Frontal cortex (tissue), 4 donors: ENCODE measurements at places on chromosomes 12 and 14.

DNA sequence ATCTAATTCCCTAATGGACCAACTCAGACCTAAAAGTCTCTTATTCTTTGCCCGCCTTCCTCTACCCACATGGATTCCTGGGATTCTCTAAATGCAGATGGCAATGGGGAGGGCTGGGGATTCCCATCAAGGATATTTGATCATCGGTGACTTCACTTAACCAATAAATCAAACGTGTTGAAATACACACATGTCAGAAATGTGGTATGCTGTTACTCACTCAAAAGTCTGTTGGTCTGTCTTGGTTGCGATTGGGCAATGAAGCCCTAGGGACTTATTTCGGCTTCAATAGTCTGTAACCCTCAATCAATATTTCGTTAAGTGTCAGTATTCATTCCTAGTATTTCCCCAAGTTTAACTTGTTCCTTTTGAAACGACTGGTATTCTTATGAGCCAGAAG lies 117.2 kb upstream of the DIO3 start:
- DNase-seq = no peak

DNA sequence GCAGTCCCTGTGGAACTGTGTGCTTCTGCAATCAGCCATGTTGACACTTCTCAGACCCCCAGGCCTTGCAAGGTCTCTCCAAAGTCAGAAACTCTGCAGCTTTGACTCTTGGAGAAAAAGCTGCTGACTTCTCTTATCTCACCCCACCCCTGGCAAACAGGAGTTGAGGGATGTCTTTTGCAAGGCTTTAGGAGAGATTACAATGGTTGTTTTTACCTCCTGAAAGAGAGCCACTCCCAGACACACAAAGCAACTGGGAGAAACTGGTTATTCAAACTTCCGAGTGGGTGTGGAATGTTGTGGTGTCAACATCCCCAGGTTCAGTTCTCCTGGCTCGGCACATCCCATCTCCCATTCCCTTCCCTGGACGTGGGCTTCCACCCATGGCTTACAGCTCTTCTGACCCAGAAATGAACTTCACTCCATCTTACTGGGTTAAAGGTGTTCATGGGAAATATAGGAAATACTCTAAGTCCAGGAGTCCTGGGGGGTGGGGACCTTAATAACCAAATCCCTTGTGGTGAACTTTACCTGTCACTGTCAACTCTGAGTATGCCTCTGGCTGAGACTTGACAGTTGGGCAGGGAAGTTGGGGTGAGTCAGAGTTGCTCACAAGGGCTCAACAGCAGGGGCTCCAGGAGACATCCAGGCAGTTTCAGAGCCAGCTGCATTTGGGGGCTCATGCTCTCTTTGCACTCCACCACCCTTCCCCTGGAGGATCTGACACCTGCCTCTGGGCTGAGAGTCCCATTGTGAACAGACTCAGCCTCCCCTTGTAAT lies 41.9 kb downstream of the CCDC177 start:
- no peak for DNase-seq

GRCh38 chr12:1054117-1054870 lies 63.3 kb downstream of the ERC1 start:
- DNase-seq = no peak

DNA sequence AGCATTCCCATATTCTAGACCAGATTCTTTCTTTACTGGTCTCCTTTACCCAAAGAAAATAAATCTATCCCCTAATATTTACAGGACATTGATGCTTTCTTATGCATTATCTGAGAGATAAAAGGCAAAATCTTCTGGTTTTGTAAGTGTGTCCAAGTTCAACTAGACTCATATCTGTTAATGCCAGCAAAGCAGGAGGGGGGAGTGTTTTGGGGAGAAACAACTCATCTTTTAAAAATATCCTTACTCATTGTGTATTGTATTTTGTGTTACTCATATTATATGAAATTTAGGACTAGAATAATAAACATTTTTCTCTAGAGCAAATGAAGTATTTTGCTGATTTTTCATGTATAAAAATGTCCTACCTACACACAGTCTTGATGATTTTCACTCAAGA lies 54.8 kb downstream of the SAMD4A start:
- DNase-seq = no peak

DNA sequence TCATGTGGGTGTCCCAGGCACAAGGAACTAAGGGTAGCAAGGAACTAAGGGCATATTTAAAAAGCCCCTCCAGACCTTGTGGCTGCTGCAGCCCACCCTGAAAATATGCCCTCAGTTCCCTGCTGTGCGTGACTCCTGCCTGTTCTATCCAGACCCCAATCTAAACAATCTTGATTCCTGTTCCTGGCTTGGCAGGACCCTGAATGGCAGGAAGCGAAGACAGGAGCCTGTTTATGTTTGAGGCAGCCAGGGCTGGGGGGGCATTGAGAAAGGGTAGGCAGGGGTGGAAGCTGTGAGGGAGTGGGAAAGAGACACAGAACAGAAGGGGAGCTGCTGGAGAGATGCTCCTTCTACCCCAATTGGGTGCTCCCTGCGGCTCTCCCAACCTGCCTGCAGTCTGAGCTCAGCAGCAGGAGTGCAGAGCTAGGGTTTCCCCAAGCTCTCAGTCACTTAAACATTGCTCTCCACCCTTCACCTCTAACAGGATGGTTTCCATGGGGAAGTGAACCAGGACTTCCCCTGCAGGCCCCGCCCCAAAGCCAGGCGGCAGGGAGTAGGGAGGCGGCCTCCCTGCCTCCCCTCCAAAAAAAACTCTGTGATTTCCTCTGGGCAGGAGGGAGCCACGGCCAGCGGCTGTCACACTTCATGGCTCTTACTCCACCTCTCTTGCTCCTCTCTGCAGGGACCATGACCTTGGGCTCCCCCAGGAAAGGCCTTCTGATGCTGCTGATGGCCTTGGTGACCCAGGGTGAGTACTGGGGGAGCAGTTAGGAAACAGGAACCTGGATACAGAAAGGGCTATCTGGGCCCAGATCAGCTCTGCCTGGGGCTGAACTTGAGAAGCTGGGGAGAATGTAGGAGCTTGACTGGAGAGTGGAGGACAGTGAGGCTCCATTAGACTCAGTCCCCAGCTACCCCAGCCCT lies 4.7 kb downstream of the ACVRL1 start:
- no peak for DNase-seq

GRCh38 chr12:67077617-67078016 lies 191.5 kb upstream of the CAND1 start:
- DNase-seq = no peak

GRCh38 chr12:41683513-41684240 lies 461.0 kb downstream of the GXYLT1 start:
- DNase-seq = no peak

- DNase-seq = no peak
Measured at GRCh38 chr14:31440280-31440679, 17.0 kb downstream of the DTD2 start.
